ENCODE measurements at places on chromosomes 5 and 9.

DNA sequence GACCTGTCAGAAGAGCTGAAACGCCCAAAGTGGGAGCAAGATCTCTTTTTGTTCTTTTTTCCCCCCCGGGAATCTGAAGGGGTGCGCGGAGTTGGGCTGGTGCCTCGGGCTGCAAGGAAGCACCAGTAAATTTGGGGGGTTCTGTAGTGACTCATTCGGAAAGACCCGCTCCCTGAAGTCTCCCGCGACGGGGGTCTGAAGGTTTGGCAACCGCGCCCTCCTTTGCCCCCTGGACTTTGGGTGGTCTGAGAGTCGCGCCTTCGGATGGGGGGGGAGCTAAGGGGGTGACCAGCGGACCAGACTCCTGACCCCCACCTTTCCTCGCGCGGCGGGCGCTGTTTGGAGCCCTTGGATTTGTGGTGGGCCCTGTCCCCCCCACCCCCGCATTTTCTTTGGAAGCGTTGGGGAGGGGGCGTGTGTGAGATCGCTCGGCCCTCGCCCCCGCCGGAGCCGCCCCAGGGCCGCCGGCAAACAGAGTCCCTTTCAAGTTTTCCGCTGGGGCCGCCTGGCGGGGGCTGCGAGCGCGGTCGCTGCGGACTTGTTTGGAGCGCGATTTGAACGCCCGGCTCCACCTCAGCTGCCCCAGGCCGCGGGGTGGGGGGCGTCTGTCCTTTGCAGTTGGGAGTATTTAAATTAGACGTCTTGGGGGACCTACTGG lies 2.0 kb downstream of the CXXC5 start:
- no peak for DNase-seq

- DNase-seq: no peak
These were observed 204.3 kb downstream of the CNTLN start for GRCh38 chr9:17339156-17339555.

GRCh38 chr9:115042781-115043509 lies 75.0 kb downstream of the TNC start:
- DNase-seq: peak; percentile 23

DNA sequence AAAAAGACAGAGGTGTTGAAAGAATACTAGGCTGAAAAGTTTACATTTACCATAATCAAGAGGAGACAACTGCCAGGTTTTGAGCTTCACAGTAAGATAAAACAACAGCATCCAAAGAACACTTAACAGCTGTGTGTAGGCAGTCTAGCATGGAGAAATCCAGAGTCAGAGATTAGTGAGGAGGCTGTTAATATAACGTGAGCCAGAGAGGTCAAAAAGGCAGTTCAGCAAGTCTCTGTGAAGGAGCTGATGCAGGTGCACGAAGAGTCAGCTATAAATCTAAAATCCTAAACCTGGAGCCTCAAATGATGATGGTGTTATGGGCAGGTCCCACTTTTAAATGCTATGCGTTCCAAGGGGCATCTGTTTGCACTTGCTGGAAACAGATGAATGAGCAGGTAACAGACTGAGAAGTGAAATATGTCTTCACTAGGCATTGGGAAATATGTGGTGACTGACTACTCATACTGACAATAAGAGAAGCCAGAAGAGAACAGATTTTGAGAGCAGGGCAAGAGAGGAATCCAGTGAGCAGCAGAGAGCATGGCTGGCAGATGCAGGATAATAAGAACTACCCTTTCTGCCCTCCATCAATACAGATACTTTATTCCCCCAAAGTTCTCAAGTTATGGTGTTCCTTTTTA lies 8.7 kb downstream of the APTX start:
- peak; percentile 16 for DNase-seq

GRCh38 chr9:121399883-121400607 lies 30.0 kb upstream of the STOM start:
- DNase-seq: peak; percentile 86

GRCh38 chr5:133381571-133382365 lies 230.6 kb downstream of the FSTL4 start:
- no peak for DNase-seq

DNA sequence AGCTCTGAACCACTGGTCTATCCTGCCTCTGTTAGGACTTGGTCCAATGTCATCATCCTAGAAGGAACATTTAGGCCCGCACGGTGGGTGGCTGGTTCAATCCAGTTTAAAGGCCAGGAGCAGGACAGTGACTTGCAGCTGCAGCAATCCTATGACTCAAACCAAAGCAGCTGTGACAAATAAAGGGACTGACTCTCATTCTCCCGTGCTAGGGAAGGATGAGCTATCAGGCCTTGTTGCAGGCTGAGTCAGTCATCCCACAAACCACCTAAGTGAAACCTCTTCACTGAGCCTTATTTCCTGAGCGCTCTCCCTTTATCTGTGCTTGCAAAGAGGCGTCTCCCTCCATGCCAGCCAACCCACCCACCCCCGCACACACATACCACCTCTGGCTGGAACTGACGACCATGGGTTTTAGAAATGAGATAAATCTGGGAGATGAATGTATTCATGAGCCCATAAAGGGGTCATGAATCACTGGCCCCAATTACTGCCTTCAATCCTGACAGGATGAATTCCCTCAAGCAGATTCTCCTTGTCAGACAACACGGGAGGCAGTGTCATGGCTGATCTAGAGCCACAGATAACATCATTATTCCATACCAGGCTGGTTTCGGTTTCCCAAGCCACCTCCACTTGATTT lies 93.4 kb downstream of the KCNIP1 start:
- no peak for DNase-seq

- no peak for DNase-seq
These were observed 34.0 kb downstream of the ADAM19 start for GRCh38 chr5:157541447-157542118.

DNA sequence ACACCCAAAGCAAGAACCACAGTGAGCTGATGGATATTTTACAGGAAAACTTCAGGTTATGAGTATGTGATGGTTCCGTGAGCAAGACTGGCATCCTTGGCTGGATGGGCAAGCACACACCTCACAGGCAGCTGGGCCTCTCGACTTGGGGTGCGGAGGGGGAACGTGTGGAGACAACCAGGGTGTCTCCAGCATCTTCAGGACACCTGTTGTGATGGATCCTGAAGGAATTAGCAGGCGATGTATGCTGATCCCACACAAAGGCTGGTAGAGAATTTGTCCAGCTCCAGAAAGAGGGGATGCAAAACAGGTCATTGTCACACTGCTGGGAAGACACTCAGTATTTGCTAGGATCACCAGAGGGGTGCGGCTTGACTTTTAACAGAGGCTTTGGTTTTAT lies 42.7 kb downstream of the SECISBP2 start:
- no peak for DNase-seq

DNA sequence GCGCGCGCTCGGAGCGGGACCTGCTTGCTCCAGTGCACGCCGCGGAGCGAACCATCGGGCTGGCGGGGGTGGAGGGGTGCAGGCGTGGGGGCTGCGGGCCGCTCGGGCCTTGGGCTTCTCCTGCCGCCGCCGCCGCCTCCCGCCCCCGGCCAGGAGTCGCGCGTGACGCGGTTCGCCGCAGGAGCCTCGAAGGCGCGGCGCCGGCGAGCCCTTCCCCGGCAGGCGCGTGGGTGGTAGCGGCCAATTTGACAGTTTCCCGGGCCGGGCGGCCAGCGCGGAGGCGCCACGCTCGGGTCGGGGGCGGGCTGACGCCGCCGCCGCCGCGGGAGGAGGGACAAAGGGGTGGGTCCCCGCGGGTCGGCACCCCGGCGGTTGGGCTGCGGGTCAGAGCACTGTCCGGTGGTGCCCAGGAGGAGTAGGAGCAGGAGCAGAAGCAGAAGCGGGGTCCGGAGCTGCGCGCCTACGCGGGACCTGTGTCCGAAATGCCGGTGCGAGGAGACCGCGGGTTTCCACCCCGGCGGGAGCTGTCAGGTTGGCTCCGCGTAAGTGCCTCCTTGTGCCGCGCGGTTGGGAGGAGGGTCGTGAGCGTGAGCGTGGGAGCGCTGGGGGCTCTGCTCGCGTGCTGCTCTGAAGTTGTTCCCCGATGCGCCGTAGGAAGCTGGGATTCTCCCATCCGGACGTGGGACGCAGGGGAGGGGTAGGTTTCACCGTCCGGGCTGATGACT lies at the start of gene TJP2:
TJP2 (plus strand) TSS at position 387 of the 725 bp plus-strand sequence; CDS start at position 483, 96 bp downstream.
- no peak for DNase-seq

- peak; percentile 20 for DNase-seq
These were observed 115.2 kb downstream of the GCNT1 start for GRCh38 chr9:76573905-76574760.

DNA sequence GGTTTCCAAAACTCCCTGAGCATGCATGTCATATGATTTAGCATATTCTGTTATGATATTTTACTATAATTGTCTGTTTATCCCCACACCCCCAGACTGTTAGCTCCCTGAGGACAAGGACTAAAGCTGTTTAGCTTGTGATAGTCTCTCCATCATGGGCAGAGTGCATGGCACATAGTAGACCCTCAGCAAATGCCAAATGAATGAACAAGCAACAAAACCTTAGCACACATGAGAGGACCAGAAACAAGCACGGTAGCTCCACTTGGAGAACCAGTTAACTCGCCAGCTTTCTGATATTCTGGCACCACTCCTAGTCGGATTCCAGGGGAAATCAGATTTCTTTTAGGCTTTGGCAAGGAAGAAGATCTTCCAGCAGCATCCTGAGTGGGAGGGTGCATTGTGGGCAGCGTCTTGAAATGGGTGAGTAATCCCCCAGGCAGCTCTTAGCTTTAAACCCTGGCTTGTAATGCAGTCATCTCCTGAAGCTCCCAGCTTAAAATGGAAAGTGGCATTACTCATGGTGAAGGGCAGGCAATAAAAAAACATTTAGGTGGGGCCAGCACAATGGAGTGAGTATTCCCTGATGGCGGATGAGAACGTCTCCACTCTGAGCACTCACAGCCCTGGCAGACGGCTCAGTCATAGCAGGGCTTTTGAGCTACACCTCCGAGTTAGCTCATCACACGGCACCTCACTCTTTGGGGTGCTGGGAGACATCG lies 41.1 kb downstream of the FGF1 start:
- no peak for DNase-seq

Measured in AML-193 (cell line).